ENCODE measurements at places on chromosomes 16 and 17.

DNA sequence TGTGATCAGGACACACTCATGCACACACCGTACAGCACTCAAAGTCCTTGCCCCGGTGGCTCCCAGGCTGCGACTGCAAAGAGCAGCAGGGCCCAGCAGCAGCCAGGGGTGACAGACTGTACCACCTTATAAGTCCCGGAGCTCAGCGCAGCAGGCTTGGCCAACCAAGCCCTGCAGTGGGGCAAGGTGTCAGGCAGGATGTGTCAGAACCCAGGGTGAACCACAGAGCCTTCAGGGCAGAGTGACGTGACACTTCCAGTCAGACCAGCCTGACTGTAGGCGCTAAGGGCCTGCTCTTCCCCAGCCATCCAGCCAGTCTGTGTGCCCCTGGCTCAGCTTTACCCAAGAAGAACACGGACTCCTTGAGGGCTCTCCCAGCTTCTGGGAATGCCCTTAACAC lies 204.1 kb downstream of the COPRS start:
- DNase-seq, result no peak

GRCh38 chr17:38584350-38584925 lies 21.3 kb downstream of the SRCIN1 start:
- DNase-seq, result peak; percentile 64

DNA sequence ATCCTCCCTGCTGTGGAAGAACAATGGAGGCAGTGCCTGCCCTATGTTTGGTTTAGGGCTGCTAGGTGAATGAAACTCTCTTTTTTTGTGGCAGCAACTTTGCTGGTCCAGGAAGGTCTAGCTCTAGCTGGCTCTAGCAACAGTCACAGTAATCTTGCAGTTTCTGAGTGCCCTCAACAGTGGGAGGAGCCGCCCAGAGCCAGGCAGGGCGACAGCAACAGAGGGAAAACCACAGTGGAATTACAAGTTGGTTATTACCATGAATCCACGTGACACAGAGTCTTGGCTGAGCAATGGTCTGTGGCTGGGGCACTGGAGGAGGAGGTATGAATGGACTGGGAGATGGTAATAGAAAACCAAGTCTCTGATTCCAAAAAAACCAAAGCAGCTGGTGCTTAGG lies 10.3 kb downstream of the HSPB9 start:
- DNase-seq, result peak; percentile 51

GRCh38 chr16:84995663-84996062 lies 15.7 kb downstream of the ZDHHC7 start:
- no peak for DNase-seq

DNA sequence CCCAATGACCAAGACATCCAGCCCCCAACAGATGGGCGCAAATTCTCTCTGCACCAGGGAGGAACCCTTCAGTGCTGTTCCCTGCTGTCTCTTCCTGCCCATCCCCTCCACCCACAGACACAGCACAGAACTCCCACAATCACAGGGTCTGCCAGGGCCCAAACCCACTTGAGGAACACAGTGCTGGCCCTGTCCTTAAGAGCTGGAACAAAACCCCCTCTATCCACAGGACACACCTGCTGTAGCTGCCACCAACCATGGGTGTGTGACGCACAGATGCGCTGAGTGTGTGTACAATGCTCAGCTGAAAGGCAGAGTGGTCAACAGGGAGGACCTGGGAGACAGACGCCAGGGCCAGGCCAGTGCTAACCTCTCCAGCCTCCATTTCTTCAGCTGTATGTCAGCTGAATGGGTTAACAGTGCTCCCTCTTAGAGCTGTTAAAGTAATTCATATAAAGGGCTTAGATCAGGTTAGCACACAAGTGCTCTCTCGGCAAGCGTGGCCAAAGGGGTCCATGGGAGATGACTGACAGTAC lies 62.1 kb downstream of the AMFR start:
- no peak for DNase-seq

- no peak for DNase-seq
Observed at GRCh38 chr16:2784358-2785100, 2.8 kb downstream of the PRSS33 start.

DNA sequence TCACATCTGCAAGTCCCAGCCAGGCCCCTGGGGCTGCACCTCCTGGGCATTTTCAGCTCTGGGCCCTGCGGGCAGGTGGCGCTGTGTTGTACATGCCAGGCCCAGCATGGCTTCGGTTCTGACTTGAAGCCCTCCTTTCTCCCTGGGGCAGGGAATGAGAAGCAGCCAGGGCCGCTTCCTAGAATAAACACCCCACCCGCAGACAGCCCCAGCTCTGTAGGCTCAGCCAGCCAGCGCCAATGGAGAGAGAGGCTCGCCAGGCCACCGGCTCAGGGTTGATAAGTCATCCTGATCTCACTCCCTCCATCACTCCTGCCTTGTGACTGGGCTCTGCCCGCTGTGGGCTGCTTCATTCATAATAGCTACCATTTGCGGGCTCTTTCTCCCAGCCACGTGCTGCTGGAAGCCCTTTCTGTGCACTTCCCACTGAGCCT lies 6.0 kb upstream of the GLIS2 start:
- peak; percentile 30 for DNase-seq

GRCh38 chr16:88714420-88715302 lies 8.4 kb downstream of the CTU2 start:
- DNase-seq, result no peak

GRCh38 chr17:19482576-19482975 lies 51.1 kb upstream of the SLC47A1 start:
- no peak for DNase-seq

- no peak for DNase-seq
Observed at GRCh38 chr17:78376161-78376560, 2.3 kb upstream of the PGS1 start.

DNA sequence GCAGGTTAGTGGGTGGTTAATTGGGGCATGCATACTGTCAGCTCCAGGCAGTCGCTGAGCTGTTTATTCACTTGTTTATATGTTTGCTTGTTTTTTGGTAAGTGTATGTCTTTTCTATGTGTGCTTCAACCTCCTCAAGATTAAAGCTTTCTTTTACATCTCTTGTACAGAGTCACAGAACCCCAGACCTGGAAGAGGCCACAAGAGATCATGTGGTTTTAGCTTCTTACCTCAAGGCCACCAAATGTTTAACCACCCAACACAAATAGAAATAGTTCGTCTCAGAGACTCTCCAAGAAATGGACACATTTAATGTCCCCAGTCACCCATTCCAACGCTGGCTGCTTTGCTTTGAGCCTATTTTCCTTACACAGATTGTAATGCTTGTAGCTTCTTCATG lies 11.8 kb upstream of the TMEM98 start:
- no peak for DNase-seq

- DNase-seq, result no peak
Observed at GRCh38 chr17:48548523-48549280, 3.8 kb upstream of the HOXB2 start.

DNA sequence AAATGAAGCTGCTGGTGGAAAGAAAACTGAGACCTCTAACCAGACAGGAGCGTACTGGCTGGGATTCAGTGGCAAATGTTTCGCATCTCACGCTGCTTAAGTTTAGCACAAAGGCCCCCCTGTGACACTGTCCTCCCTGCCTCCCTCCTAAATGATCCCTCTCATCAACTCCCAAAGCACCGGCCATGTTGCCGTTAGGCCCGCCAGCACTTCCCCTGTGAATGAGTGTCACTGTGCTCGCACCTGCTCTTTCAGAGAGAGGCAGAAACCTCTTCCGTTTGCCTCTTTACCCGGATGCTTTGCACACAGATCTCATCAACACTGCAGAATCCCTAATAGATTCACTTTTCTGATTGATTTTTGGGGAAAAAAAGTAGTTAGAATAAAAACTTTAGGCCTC lies 26.5 kb downstream of the MBTPS1 start:
- no peak for DNase-seq

DNA sequence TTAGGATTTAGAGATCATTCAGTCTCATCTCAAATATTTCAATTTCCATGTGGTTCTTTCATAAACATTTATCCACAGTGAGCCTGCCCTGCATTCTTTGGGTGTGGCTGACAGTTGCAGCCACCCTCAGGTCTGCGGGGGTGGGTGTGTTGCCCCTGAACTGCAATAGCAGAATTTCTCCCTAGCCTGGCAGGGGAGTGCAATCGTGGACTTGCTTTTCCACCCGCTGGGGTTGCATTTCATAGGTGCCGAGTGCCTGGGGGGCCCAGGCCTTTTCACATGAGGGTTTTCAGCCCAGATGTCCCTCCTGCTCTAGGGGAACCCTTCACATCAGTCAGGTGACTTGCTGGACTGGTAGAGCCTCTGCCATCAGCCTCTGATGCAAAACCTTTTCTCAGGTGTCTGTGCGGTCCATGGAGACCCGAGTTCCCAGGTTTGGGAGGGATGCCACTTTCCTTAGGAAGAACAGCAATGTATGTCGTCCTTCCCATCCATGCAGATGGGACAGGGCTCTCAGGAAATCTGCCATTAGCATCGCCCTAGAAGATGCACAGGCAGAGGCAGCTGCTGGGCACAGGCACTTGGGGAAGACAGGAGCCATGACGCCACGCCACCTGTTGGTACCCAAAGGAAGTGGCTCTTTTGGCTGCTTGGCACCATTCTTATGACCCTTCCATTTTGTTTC lies 2.4 kb upstream of the USP36 start:
- DNase-seq, result peak; percentile 40

DNA sequence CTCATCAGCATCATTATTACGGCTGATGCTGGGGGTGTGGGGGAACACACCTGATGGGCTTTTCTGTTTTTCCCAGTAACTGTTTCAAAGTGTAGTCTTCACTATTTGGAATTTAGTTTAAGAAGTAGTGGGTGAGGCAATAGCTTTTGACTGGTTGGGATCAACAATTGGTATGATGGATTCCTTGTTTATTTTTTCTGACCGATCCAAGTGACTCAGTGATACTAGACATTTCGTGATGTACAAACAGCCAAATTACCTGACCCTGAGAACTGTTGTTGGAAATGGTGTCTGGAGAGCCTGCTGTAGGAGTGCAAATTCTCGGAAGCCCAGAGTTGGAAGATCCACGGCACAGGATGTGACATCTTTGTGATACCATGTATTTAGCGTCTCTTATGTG lies 204.2 kb downstream of the PRKCA start:
- no peak for DNase-seq

- DNase-seq, result peak; percentile 78
Observed at GRCh38 chr16:8720080-8720966, 45.9 kb downstream of the ABAT start.

DNA sequence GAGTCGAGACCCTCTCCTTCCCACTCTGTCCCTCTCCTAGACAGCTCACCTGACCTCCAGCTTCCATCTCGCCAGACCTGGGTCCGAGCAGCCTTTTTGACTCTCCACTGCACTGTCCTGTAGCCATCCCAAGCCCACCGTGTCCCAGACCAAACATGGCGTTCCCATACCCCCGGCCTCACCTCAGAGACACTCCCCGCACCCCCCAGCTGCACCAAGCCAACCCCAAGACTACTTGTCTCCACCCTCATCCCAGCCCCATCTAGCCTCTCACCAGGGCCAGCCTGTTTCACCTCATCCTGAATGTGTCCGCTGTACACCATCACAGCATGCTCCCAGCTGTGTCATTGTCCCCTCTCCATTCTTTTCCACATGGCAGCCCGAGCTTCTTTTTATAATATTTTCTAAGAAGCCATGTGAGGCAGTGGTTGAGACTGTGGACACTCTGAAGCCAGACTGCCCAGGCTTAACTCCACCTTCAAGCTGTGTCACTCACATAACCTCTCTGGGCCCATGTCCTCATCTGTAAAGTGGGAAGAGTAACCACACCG lies 1.5 kb downstream of the MYO15A start:
- no peak for DNase-seq
